ENCODE measurements at places on chromosomes 7 and 10.

DNA sequence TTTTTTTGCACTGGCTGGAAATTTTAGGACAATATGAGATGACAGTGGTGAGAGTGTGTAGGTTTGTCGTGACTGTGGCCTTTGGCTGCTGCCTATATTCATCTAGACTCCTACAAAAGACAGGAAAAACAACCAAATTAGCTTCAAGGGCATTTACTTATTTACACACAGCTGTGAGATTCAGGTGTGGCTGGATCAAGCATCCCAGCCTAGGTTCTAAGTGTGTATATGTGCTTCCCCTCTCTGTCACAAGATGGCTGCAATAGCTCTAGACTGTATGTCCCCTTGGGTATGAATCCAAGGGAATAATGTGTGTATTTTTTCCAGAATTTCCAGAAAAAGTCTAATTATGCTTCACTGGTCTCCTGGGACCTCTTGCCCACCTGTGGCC, 25.5 kb upstream of the INPP5A start:
- DNase-seq, result no peak

DNA sequence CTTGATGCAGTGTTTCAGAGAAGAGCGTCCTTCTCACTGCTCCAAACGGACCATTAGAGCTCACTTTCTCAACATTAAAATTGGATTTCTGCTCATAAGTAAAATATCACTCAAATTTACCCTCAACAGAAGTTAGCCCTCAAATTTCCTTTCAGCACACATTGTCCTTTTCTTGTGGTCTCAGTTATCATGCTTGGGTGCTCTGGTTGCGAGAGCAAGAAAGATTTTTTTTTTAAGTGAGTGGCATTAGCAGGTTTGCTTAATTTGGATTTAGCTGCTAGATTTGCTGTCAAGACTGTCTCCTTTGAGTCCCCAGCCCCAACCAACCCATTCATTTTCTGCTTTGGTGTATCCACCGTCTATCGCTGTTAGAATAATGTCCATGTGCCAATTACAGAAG, 2.6 kb upstream of the CH25H start:
- DNase-seq, result no peak

GRCh38 chr7:29281782-29282541, 87.4 kb downstream of the CHN2 start:
- no peak for DNase-seq

DNA sequence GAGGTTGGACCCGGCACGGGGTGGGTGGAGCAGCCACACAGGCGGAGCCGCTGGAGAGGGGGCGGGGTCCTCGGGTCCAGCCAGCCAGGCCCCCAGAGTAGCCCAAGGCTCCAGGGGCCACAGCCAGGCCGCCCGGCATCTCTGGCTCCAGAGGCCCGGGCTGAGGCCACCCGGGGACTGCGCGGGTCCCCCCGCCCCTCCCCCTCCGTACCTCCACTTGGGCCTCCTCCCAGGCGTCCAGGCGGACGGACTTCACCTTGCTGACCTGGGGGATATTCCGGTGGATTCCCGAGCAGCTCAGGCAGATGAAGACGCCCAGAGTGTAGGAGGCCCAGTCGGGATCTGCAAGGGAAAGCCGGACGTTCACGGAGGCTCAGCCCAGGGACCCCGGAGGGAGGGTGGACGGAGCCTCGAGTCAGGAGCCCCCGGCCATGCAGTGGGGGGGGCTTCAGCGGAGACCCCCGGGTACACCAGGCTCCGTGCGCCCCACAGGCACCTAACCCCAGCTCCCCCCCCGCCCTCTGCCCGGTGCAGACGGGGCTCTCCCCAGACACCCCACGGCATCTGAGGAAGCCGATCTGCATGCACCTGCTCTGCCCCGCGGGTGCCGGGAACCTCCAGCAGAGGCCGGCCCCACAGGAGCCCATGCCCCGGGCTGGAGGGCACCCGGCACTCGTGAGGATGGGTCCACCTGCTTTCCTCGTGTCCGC, 19.2 kb downstream of the ADAP1 start:
- no peak for DNase-seq

DNA sequence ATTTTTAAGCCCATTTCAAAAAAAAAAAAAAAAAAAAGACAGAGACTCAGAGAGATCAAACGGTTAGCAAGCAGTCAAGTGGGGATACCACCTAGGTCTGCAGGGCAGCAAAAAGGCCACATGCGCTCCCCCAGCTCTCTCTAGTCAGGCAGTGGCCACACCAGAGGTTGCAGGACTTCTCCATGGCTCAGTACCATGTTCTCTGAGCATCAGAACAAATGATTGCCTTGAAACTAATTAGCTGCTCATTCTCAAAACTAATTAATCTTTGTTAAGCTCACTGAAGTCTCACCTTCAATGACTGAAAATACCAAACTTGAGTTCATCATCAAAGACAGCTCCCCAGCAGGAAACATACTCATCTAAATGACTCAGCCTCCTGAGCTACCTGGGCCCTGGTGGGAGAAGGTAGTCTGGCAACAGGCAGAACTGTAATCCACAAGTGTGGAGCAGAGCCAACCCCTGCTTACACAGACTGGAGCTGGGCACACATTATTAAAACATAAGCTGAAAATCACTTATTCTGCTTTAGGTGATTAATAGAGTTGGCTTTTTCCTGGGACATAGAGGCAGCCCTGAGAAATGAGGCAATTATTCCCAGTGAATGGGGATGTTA, 319.6 kb downstream of the GRID1 start:
- DNase-seq, result no peak

- no peak for DNase-seq
Measured at GRCh38 chr10:32959006-32959920, 1.2 kb upstream of the ITGB1 start.

DNA sequence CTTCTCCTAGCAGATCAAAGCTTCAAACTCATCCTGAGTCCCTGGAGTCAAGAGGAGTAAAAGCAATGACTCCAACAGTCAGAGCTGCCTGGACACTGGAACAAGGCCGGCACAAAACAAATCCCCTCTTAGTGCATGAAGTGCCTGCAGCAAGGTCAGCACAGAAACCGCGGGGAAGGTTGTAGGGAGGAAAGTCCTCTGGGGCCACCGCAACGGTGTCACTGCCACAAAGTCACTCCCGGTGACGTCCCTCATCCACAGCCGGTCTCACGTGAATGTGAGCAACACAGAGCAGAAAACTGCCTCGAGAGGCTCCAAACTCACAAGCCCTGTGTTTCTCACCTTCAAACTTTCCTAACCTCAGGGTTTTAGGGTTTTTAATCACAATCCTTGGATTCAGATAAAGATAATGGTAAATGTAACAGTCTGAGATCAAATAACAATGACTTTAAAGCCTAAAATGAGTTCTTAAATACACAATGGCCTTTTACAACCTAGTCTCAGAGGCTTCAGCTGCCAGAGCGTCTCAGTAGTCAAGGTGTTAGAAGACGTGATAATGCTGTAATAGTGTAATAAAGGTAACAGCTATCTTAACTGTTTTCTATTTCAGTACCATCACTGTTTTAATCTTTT, 274.3 kb downstream of the ZMYND11 start:
- DNase-seq, result no peak

GRCh38 chr10:30671026-30671616, 41.6 kb upstream of the LYZL2 start:
- no peak for DNase-seq

DNA sequence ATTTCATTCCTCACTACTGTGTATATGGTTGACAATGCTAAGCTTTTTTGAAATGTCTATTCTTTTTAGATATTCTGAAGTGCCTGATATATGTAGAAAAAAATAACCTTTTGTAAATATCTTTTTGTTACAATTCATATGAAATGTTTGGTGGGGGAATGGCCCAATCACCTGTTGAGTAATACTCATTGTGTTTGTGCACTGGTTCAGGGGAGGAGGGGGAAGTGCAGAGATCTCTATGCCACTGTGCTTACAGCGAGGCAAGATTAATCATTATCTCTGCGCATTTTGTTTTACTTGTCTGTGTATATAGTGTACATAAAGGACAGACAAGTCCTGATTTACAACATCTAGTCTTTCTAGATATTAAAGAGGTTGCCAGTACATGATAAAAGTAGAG, 25.2 kb downstream of the NUP42 start:
- no peak for DNase-seq

DNA sequence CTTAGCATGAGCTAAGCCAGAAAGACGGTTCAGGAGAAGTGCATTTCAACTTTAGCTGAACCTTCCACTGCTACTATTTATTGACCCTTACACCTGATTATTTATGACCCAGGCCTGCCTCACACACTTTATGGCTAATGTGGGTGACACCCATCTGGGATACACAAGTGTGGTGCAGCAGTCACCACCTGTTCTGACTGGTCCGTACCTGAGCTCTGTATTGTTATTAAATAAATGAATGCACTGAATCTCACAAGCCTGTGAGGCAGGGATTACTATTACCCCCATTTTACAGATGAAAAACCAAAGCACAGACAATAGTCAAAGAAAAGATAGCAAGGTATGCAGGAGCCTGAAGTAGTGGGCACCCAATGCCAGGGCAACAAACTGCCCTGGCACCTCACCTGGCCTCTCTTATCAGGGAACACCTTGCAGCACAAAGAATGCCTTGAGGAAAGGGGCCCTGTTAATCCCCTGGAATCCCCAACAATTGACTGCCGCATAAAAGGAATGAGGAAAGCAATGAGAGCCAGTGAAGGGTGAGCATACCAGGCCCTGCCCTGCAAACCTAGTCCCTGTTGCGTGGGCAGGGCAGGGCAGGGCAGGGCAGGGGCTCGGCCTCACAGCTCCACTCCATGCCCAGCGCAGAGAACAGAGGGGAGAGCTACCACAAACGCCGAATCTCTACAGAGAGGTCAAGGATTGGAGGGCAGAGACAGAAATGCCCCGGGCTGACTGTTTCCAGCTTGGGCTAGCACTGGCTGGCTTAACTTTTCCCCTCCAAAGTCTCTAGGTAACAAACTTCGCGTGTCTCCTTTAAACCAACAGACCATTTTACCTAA, 1.3 kb downstream of the ANXA11 start:
- no peak for DNase-seq

DNA sequence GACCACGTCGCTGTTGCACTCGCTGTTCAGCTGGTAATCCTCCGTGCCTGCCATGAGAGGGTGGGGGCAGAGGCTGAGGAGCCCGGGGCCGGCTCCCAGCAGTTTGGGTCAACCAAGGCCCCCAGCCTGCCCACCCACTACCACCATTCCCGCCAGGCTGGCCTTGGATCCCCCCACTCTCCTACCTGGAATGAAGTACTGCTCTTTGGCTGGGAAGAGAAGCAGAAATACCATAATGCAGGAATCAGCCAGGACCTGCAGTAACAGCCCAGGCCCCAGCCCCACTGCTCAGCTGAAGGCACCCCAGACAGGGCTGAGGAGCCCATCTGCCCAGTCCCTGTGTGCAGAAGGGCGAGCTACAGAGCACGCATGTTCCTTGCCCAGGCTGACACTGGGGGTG, 138.0 kb downstream of the SLIT1 start:
- no peak for DNase-seq

- DNase-seq, result no peak
Measured at GRCh38 chr7:92830532-92831110, 5.8 kb downstream of the CDK6 start.

DNA sequence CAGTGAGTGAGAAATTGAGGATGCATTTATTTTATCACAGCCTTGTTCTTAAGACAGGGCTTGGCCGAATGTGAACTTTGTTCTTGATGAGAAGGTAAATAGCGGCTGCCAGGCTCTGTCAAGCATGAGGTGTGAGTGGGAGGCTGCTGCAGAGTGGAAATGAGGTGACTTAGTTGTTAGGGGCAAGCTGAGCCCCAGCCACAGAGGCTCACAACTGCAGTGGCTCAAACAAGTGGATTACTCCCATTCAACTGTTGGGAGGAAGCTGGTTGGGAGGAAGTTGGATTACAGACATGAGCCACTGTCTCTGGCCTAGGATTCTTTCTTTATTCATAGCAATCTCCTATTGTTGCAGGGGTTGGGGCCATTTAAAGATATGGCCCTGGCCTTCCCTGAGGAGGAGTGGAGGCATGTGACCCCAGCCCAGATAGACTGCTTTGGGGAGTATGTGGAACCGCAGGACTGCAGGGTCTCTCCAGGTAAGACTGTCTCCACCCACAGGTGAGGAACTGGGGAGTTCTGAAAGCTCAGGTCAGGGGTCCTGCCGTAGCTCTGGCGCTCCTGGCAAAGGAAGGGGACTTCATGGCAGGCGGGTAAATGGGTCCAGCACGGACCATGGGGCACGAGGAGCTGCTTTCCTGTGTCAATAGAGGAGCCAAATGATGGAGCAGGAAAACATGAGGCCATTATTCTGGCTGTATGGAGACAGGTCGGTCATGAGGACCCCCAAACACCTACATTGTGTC, 7.1 kb downstream of the ZSCAN25 start:
- DNase-seq, result no peak

- no peak for DNase-seq
Measured at GRCh38 chr7:133197972-133198544, 54.8 kb upstream of the EXOC4 start.

DNA sequence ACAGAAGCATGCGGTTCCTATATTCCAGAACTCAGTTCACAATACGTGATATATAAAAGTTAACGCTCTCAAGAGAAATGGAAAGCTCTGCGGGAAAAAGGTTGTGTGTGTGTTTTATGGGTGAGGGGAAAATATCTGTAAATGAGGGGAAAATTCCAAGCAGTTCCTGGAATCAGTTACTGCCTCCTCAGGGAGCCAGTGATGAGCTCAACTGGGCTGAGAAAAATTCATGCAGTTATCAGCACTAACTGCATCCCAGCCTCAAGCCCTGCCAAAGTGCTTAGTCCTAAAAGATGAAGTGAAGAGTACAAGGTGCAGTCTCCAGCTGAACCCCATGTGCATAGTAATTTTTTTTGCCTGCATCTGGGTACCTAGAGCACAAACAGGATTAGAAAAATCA, 191.9 kb downstream of the CDK14 start:
- no peak for DNase-seq

DNA sequence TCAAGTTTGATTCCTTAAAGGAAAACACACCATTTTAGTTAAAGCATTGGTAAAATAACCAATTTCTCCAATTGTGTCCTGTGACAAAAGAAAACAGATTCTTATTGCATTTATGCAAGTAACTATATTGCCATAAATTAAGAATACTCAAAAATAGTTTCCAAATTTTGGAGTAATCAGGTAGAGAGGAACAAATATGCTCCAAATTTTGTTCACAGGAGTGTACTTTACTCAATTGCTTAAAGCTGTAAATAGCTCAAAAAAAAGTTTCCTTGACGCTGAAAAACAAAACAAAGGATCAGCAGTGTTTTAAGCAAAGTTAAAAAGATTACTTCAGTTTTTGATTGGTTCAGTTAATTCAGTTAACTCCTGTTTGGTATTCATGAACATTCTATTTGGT, 52.2 kb upstream of the INHBA start:
- DNase-seq, result no peak

GRCh38 chr7:36116347-36117202, 36.5 kb upstream of the EEPD1 start:
- no peak for DNase-seq

GRCh38 chr10:5540080-5540479, 15.3 kb downstream of the CALML3 start:
- no peak for DNase-seq

GRCh38 chr10:117350909-117351308, 24.3 kb downstream of the PDZD8 start:
- no peak for DNase-seq

All from stimulated activated CD4-positive, alpha-beta T cell treated with anti-CD3 and anti-CD28 coated beads, Interleukin-1b, Interleukin-23, amount 100 ng/mL, for 1 hour (primary cell).